ENCODE measurements at places on chromosomes 2 and 18. TPM values are rescaled to one million over a fixed set of nuclear protein-coding genes. Genes with fewer than 3 reads are reported as not detected.

- no peak for DNase-seq
- H3K4me3 ChIP-seq = no peak overlapping the region
- no peaks in the 10 kb centered on the region for H3K27me3 ChIP-seq
- H3K27ac ChIP-seq = no peak overlapping the region
- H3K4me1 ChIP-seq = no peaks in the 10 kb centered on the region
These were observed 57.2 kb downstream of the RAD51AP2 start for GRCh38 chr2:17461087-17461475.

- no peaks in the 10 kb centered on the region for H3K27me3 ChIP-seq
- no peak overlapping the region for H3K4me3 ChIP-seq
- no peaks in the 10 kb centered on the region for H3K36me3 ChIP-seq
- no peak for DNase-seq
These were observed 74.5 kb downstream of the MDH1 start for GRCh38 chr2:63663013-63663864.

The CCDC102B gene
- total RNA-seq = 0.86 TPM

DNA sequence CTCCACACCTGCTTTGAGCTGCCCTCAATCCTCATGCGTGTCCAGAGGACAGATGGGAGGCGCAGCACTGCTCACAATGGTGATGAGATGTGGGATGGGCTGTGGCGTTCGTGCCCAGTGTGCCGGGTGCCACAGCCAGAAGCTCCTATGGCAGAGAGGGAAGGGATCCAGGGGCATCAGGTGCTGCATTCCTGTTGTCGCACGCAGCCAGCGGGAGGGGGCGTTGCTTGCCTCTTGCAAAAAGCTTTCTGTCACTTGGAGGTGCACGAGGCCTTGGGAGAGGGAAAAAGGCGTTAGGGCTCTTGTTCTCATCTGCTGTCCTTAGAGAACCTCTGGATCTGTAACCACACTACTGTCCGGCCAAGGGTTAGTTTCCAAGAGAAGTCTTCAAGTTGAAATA lies 29.2 kb upstream of the ALLC start:
- H3K27ac ChIP-seq = no peak overlapping the region
- no peak for DNase-seq
- H3K4me1 ChIP-seq = no peaks in the 10 kb centered on the region

- no peaks in the 10 kb centered on the region for H3K4me1 ChIP-seq
- no peak for DNase-seq
- no peak overlapping the region for H3K4me3 ChIP-seq
- no peak overlapping the region for H3K27ac ChIP-seq
- H3K36me3 ChIP-seq = no peaks in the 10 kb centered on the region
- no peaks in the 10 kb centered on the region for H3K27me3 ChIP-seq
These were observed 5.9 kb downstream of the MBOAT2 start for GRCh38 chr2:8997631-8998030.

- H3K27me3 ChIP-seq = no peaks in the 10 kb centered on the region
- no peak for DNase-seq
- H3K36me3 ChIP-seq = no peaks in the 10 kb centered on the region
- H3K4me1 ChIP-seq = no peaks in the 10 kb centered on the region
- no peak overlapping the region for H3K4me3 ChIP-seq
These were observed 3.8 kb downstream of the GALNT5 start for GRCh38 chr2:157261199-157261782.

- H3K4me3 ChIP-seq = no peak overlapping the region
- no peak overlapping the region for H3K27ac ChIP-seq
- H3K36me3 ChIP-seq = no peaks in the 10 kb centered on the region
- H3K27me3 ChIP-seq = no peaks in the 10 kb centered on the region
- no peak for DNase-seq
- no peaks in the 10 kb centered on the region for H3K4me1 ChIP-seq
These were observed 219.5 kb upstream of the SLC39A10 start for GRCh38 chr2:195437521-195437920.

The PARD6G gene
- 2.4 TPM for total RNA-seq

GRCh38 chr2:238521870-238522269 lies 95.1 kb downstream of the ASB1 start:
- no peaks in the 10 kb centered on the region for H3K27me3 ChIP-seq
- no peak for DNase-seq
- no peaks in the 10 kb centered on the region for H3K4me1 ChIP-seq
- H3K36me3 ChIP-seq = no peaks in the 10 kb centered on the region
- no peak overlapping the region for H3K4me3 ChIP-seq

DNA sequence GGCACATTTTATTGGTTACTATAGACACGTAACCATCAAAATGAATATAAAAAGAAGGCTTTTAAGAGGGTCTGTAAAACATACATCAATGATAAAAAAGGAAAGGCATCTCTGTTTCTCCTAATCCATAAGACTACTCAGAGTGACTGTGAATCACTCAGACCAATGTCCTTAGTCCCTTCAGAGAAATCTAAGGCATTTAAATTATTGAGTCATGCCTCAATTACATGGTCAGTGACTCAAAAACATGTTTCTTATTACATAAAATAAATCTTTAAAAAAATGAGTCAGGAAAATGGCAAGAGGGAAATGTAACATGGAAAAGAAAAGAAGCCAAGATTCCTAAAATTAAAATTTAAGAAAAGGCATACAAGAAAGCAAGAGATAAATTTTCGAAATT lies 146.6 kb downstream of the ERBB4 start:
- H3K36me3 ChIP-seq = no peaks in the 10 kb centered on the region
- H3K27ac ChIP-seq = no peak overlapping the region
- no peaks in the 10 kb centered on the region for H3K4me1 ChIP-seq
- no peak for DNase-seq

The POTEJ gene
- not detected for total RNA-seq

DNA sequence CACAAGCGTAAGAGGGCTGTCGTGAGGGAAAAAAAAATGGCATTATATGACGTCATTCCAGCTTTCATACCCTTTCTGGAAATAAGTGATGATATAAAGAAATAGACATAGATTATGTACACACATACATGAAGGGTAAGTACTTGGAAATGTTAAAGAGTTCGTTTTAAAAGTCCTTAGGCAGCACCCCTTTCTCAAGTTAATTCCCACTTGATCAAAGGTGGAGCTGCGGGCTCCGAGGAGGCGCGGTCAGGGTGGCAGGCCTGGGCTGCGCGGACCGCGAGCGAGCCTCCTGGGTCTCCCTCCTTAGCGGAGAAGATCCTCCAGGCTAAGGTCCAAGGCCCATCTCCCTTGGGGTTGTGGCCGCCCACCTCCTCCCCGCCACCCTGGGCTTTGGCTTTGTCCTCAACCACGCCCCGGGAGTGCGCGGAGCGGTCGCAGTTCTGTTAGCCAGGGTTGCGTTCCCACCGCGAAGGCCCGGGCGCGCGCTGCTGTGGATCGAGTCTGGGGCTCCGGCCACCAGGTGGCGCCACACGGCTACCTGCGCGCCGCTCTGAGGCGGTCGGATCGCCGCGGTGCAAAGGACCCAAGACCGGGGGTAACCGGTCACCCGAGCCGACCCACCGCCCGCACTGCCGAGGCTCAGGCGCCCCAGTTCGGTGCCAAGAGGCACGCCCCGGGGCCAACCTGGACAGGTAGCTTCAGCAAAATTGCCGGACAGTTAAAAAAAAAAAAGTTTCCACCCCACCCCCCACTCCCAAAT lies 66.8 kb downstream of the HNRNPLL start:
- H3K27me3 ChIP-seq = no peaks in the 10 kb centered on the region
- H3K4me3 ChIP-seq = peak overlapping the region; percentile 44
- H3K36me3 ChIP-seq = no peaks in the 10 kb centered on the region
- no peak overlapping the region for H3K27ac ChIP-seq
- peak; percentile 89 for DNase-seq
